ENCODE measurements at places on chromosomes 2 and 18. TPM values are rescaled to one million over a fixed set of nuclear protein-coding genes. Genes with fewer than 3 reads are reported as not detected.

The ABCB11 gene
- total RNA-seq: not detected

The OR6B2 gene
- total RNA-seq: not detected

The PCARE gene
- total RNA-seq: under 0.01 TPM

The PIKFYVE gene
- 22.4 TPM for total RNA-seq

The IL1B gene
- total RNA-seq: 1.0 TPM
